GM12865 (cell line): ENCODE measurements at places on chromosomes 2 and 18.

- DNase-seq = no peak
Observed at GRCh38 chr2:56169521-56169920, 14.3 kb upstream of the CCDC85A start.

- DNase-seq = peak; percentile 80
Observed at GRCh38 chr18:10951631-10952544, 197.5 kb downstream of the PIEZO2 start.

DNA sequence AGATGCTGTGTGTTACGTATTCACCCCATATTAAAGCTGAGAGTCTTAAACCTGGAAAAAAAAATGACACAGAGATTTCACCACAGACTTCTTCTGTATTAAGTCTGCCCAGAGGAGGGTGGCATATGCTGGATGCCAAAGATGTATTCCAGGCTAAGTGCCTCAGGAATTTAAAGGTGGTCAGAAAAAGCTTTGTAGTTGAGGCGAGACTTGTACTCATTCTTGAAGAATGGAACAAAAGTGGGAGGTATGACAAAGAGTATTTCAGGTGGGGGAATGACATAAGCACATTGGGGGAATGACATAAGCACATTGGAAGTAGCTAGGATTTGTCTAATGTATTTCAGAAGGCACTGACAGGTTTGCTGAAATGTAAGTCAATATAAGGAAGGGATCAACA is 98.6 kb downstream of the BABAM2 start:
- DNase-seq = no peak

GRCh38 chr18:68734308-68734707 is 19.4 kb upstream of the TMX3 start:
- DNase-seq = no peak

DNA sequence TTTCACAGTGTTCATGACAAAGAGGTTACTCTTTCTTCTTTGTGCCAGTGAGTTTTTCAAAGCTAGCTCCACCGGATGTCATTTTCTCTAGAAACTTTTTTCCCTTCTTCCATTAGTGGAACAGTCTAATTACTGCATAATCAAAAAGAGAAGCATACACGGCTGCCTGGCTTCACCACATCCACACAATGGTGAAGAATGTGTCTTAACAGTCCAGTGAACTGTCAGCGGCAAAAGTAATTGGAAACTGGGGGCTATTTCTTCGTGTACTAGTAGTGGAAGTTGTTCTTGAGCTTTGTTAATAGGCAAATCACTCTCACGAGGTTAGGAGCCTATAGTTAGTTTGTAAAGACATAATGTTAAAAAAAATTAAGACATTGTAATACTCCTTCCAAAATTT is 32.9 kb upstream of the PIK3C3 start:
- no peak for DNase-seq

- DNase-seq = peak; percentile 68
Observed at GRCh38 chr2:208311321-208311720, 45.3 kb downstream of the PIKFYVE start.

- no peak for DNase-seq
Observed at GRCh38 chr2:73699437-73699836, 37.7 kb downstream of the TPRKB start.

DNA sequence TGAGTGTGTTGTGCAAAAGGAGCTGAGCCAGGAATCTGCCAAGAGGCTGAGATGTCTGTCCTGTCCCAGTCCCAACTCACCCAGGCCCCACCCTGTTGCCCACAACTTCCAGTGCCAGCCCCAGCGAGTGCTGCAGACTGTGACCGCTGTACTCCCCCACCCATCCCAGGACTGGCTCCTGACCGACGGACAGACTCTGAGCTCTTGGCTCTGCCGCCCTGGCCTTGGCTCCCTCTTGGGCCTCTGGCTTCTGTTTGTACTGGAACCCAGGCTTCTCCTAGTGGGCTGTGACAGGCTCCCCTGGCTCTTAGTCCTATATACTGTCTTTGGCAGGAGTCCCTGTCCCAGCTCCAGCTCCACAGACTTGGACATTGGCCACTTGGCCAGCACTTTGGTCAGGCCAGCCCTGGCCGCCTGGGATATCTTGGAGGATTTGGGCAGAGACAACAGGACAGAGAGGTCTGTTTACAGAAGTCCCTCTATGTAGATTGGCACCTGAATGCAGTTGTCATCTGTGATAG is 41.1 kb downstream of the ACOXL start:
- no peak for DNase-seq

GRCh38 chr2:49490710-49491109 is 336.4 kb upstream of the FSHR start:
- DNase-seq = peak; percentile 62

DNA sequence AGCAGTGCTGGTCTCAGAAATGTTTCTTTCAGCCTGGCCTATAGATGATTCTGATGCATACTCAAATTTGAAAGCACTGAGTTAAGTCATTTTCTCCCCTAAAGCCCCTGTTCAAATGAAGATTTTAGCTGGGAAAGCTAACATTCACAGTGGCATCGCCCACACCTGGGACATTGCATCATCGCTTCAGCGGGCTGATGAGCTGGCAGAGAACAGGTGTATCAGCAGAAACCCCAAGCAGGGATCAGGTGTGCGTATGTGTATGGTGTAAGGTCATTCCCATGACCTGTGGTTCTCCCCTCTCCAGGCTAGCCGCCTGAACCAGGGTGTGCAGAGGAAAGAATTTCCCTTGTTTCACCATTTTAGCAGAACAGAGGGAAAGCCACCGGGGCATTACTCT is 56.3 kb downstream of the EPAS1 start:
- DNase-seq = no peak

DNA sequence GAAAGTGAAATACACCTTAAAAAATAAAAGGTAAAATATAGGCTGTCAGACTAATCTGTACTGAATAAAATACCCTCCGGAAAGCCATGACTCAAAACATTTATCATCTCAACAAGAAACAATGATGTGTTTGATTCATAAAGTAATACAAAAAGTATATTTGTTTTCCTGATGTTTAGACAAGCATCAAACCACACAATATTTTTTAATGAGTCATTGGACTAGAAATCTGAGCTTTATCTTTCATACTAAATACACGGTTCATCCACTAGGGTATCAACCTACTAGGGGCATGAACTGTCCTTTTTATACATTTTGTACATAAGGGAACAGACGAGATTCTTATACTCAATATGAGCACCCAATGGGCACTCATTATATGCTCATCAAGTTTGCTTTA is 31.3 kb downstream of the CD226 start:
- no peak for DNase-seq
